ENCODE measurements at places on chromosomes 12 and 14.

GRCh38 chr12:24496755-24497154 is 452.1 kb downstream of the BCAT1 start:
- DNase-seq: no peak

GRCh38 chr12:90129366-90130030 is 420.9 kb upstream of the ATP2B1 start:
- DNase-seq: no peak

- DNase-seq: no peak
Measured at GRCh38 chr12:119808441-119808840, 68.7 kb downstream of the CIT start.

DNA sequence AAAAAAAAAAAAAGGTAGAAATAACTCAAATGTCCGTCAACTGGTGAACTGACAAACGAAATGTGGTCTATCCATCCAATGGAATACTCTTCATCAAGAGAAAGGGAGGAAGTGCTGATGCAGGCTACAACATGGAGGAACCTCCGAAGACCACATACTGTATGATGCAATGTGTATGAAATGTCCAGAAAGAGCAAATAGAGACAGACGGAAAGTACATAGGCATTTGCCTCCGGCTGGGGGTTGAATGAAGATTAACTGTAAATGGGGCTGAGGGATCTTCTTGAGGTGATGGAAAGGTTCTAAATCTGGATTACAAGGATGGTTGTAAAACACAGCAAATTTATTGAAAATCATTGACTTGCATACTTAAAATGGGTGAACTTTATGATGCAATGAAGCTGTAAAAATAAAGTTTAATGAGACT is 35.4 kb downstream of the DLK1 start:
- DNase-seq: no peak

DNA sequence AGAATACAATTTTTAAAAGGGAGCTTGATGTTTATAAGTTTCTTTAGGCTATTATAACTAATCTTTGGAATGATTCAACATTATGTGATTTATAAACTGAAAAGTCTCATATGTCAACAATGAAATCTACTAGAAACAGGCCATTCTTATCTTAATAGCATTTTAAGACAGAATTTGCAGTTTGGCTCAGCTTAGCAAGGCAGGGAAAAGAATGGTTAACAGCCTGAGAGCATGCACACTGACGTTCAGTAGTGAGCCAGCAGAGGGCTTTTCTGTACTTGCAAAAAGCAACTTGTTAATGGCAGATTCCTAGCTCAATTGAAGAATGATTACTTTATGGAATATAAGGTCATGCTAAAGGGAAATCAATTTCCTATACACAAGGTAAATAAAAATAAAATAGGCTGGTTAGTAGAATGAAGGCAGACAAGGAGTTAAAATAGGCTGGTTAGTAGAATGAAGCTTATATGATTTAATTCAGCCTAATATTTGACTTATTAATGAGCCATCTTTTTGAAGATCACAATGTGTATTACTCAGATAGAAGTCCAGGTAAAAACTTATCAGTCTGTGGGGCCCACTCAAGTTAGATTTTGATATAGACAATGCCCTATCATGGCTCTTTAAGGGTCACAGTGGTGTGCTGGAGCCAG is 95.9 kb downstream of the OTOGL start:
- DNase-seq: no peak

GRCh38 chr12:117037289-117038022 is 61.8 kb downstream of the TESC start:
- no peak for DNase-seq

- no peak for DNase-seq
Measured at GRCh38 chr12:94109160-94109559, 39.2 kb upstream of the PLXNC1 start.

DNA sequence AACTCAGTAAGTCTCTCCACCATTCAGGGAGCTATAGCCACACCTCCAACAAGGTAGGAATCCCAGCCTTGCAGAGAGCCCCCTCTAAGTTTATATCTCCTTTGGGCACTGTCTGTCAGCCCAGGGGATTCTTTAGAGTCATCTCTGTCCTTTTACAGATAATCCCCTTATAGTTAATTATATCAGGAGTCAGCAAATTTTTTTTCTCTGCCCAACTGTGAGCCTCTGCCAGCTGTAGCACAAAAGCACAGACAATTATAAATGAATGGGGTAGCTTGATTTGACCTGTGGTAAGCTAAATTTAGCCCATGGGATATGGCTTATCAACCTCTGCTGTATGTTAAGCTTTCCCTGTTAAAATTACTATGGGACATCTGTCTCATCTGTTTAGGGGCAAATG is 8.3 kb downstream of the CEP128 start:
- DNase-seq: no peak

DNA sequence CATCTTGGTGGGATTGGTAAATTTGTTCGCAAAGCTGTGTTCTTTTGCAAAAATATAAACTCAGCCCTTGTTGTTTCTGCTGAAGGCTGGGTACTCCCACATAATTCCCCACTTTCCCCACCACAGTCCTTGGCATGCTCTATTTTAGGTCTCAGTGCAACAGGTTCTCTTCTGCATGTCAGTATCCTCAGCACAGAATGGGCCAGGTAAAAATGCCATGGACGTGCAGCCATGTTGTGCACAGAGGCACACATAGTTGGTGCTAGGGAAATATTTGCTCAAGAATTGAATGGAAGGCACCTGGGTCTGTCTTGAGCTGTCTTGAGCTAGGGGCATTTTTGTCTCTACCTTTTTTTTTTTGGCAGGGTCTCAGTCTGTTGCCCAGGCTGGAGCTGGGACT is 87.8 kb upstream of the LHX5 start:
- DNase-seq: no peak

GRCh38 chr14:35433826-35434225 is 29.3 kb upstream of the NFKBIA start:
- DNase-seq: no peak

GRCh38 chr14:93903342-93904184 is 23.6 kb upstream of the FAM181A start:
- DNase-seq: no peak

DNA sequence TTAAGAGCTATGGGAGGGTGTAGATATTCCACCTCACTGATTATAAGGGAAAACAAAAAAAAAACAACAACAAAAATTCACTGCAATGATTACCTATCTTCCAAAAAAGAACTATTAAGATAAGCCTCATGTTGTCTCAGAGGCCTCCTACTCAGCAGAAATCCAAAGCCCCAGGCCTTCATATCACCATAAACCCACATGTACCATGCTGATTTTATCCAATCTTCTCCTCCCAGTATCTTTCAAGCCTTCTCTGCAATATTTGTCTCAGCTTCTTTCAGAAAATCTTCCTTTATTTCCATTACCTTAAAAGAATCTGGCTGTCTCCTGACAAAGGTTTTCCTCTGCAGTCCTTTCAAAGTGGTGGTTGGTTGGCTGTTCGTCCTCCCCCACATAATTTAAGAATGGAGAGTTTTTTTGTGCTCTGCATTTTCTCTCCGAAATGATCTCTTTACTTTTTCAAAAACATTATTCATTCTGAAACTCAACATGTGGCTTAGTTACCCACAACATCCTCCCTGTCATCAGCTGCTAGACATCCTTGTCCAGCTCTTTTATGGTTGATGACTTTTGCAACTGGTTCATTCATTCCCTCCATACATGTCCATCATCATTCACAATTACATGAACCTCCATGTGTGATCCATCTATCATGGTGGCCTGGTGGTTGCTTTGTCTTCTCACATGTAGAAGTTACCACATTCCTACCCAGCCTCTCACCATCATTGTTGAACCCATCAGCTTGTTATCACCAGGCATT is 2.9 kb upstream of the EPYC start:
- DNase-seq: no peak

GRCh38 chr12:49556391-49557186 is 11.4 kb downstream of the MCRS1 start:
- DNase-seq: no peak

- DNase-seq: no peak
Measured at GRCh38 chr14:79028281-79028680, 858.1 kb downstream of the NRXN3 start.

- DNase-seq: no peak
Measured at GRCh38 chr12:70165450-70165849, 77.8 kb upstream of the CNOT2 start.

- peak; percentile 73 for DNase-seq
Measured at GRCh38 chr12:990661-991349, at the start of gene ERC1. ERC1 (plus strand) TSS chr12:991223; CDS start chr12:1027904, 36,681 bp downstream.

DNA sequence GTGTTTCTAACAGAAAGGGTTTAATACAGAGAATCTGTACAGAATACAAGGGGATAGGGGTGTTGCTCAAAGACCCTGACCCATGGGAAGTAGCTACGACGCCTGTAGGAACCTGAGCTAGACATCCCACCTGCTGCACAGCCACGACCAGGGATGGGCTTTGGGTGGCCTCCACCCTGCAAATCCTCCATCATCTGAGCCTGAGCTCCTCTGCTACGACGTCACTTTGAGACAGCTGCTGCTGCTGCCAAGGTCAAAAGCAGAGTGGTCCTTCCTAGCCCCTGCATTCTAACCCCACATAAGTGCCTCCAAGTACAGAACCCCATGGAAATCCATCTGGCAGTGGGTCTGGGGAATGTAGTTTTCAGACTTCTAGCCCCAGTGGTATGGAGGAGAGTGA is 43.8 kb downstream of the JAG2 start:
- DNase-seq: no peak

GRCh38 chr12:132351751-132352495 is 22.5 kb upstream of the GALNT9 start:
- DNase-seq: no peak

DNA sequence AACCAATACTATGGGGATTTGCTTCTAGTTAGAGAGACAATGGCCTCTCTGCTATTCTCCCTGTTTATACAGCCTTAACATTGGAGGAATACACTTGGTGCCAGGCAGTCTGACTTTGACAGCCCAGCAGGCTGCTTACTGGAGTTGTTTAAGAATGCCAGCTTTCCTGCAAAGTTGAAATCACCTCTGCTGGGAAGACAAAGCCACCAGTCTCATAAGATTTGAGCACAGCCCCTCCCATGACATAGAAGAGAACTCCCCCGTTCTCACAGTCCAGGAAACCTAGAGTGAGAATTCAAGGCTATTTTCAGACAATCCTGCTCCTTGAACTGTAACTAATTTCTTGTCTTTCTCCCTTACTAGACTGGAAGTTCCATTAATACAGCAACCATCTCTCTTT is 21.1 kb upstream of the CATSPERB start:
- no peak for DNase-seq

DNA sequence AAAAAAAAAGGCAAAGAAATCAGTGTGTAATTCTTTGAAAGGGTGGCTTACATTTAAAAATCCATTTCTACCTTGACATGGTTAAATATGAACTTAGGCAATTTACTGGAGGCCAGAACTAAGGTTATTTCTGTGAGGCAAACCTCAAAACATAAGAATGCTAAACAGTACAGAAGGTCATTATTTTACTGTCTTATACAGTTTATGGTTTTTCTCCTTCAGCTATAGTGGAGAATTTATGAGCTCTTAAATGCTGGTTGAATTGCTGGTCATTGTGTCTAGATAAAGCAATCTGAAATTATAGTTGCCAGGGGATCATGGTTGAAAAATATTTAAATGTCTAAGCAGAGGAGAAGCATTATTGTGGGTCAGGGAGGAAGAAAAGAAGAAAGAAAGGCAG is 70.5 kb downstream of the TRIM9 start:
- no peak for DNase-seq

DNA sequence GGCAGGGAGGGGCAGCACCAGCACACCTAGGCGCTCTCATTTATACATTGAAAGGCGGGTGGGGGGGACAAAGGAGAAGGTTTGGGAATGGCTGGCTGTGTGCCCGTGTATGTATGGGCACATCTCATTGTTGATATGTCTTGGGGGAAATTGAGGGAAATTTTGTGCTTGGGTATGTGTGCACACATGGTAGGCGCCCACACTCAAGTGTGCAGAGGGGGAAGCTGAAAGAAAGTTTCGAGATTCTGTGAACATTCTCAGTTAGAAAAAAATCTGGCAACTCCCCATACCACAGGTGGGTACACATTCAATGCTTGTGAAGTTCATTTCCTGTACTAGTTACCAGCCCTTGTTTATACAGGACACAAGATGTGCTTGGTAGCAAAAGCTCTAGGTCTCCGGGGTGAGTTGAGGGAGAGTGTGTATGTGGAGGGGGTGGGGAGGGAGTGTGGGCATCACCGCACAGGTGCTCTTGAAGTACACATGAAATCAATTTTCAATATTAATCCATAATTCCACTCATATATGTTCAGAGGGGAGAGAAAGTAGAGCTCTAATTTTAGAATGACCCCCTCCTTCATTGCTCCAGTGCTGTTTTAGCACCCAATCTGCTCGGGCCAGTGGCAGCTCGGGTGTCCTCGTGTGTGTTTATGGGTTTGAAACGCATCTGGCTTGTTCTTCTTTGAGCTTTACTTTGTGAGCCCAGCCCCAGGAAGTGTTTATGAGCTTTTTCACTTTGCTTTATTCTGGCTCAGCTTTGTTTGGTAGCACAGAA is 286.0 kb downstream of the ZFP36L1 start:
- DNase-seq: no peak

GRCh38 chr14:99419905-99420304 is 60.8 kb downstream of the SETD3 start:
- no peak for DNase-seq

DNA sequence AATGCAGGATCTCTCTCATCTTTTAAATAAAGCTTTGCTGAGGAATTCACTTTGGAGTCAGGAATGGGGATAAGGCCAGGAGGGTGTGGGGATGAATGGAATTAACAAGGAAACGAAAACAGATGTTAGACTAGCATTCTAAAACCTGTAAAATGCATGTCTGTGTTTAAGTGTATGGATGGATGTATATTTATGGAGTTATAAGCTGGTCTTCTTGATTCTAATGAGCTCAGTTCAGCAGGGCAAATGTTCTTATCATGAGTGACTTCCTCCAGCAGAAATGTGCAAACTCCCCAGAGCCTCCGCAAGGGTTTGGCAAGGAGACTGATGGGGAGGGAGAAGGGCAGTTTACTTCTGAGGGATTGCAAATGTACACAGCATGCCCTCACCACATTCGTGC is 149.1 kb downstream of the NTF3 start:
- DNase-seq: no peak

DNA sequence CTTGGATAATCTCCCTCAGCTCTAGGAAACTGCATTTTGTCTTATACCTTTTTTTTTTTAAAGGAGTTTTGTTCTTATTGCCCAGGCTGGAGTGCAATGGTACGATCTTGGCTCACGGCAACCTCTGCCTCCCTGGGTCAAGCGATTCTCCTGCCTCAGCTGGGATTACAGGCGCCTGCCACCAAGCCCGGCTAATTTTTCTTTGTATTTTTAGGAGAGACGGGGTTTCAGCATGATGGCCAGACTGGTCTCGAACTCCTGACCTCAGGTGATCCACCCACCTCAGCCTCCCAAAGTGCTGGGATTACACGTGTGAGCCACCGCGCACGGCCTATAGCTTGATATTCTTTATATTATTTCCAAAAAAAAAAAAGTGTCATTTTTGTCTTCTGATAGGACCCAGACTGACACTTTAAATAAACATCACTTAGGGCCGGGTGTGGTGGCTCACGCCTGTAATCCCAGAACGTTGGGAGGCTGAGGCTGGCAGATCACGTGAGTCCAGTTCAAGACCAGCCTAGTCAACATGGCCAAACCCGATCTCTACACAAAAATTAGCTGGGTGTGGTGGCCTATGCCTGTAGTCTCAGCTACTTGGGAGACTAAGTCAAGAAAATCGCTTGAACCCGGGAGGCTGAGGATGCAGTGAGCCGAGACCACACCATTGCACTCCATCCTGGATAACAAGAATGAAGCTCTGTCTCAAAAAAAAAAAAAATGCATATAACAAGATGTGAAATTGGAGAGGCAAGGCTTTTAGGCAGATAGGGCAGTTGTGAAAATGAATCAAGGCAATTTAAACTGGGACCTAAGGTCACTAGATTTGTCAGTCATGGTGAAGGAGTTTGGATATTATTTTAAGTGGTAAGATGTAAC is 18.4 kb downstream of the SLC2A3 start:
- no peak for DNase-seq

- DNase-seq: no peak
Measured at GRCh38 chr12:131313635-131314034, 359.9 kb downstream of the ADGRD1 start.
